GM23248 (cell line): ENCODE measurements at places on chromosomes 7 and 10. TPM values are rescaled to one million over a fixed set of nuclear protein-coding genes. Genes with fewer than 3 reads are reported as not detected.

STK31 gene
- polyA plus RNA-seq: not detected in 2 replicates

OPN1SW gene
- 2.2 and 2.6 TPM in 2 replicates for polyA plus RNA-seq

TRPV6 gene
- not detected in 2 replicates for polyA plus RNA-seq

DNA sequence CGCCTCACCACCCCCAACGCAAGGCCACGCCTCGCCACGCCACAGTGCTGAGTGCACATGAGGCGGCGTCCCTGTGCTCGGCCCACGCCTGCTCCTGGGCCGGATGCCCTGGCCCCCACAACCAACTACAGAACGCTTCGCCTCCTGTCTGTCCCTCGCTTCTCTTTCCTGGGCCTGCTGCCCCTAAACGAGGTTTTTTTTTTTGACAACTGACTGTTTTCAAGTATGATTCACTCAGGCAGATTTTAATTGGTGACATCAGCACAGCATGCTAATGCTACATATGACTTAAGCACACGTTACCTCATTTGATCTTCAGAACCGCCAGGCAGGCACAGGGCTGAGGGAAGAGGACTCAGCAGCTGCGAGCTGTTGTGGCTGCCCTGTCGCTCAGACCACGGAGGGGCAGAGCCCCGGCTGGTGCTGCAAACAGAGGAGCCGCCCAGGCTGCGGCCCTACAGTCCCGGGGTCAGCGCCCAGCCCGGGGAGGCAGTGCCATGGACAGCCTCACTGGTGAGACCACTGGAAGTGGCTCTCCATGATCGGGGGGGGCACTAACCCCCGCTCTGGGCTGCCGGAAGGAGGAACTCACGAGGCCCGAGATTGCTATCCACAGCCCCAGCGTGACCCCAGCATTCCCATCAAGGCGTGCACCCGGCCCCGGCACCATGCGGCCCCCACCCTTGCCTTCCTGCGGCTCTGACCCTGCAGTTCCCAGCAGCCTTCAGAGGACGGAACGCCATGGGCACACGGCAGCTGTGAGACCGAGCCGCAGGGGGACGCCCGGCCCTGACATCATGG is 212.8 kb downstream of the MAD1L1 start:
- peak overlapping the region; percentile 52 for H3K4me3 ChIP-seq
- DNase-seq: peak; percentile 98
- H3K27me3 ChIP-seq: no peaks in the 10 kb centered on the region
- peaks cover 23% of the 10 kb centered on the region for H3K4me1 ChIP-seq
